ENCODE measurements at places on chromosomes 6 and 20.

DNA sequence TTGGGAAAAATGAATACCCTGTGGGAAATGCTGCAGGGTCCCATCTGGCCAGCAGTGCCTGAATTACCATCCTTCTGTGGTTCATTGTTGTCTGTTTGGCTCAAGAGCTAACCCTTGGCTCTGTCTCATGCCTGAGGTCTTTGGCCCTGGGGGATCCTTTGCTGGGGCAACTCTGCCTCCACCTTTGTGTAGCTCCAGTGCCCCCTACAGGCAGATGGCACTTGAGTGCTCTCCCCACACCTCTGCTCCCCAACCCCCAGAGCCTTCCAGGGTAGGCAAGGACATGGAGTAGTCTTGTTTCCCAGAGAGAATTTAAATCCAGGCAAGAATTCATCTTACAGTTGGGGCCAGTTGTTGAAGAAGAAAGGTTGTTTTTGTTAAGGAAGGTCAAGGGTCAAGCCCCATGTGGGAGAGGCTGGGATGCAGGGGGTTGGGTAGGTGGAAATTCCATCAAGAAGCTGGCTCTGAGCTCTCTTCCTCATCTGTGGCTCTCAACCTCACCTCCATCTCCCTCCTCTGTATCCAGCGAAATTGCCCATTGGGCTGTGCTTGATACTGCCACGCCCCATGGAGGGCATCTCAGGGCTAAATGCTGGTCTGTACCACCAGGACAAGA, 44.2 kb downstream of the ZNF831 start:
- peak; percentile 86 for DNase-seq

DNA sequence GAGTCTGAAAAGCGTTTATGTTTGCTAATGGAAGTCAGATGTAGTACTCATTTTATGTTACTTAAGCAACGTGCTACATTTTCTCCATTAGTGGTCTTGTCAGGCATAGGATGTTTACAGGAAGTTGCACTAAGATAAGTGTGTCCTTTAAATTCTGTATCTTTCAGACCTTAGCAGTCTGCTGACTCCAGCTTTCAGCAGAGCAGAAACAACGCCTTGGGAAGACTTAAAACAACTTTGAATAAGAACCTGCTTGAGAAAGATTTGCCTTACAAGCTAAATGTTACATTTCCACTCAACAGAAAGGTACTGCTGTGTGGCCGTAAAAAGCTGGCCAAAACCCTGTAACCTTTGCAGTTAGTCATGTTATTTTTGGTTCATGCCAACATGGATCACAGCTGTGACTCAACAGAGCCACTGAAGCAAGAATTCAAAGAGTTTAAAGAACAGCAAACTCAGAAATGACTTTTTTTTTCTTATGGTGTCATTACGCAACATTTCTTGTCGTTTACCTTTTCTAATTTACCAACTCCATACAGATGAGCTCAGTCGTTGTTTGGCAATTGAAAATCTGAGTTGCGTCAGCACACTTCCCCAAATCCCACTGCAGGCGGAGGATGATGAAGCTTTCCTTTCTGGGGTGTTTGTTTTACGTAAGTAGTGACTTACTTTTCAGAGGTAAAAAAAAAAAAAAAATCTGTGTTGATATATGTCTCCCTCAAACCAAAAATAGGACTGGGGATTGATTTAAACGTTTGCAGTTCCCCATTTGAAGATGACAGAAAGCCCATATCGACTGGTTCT, 27.9 kb upstream of the BMP6 start:
- DNase-seq = no peak

DNA sequence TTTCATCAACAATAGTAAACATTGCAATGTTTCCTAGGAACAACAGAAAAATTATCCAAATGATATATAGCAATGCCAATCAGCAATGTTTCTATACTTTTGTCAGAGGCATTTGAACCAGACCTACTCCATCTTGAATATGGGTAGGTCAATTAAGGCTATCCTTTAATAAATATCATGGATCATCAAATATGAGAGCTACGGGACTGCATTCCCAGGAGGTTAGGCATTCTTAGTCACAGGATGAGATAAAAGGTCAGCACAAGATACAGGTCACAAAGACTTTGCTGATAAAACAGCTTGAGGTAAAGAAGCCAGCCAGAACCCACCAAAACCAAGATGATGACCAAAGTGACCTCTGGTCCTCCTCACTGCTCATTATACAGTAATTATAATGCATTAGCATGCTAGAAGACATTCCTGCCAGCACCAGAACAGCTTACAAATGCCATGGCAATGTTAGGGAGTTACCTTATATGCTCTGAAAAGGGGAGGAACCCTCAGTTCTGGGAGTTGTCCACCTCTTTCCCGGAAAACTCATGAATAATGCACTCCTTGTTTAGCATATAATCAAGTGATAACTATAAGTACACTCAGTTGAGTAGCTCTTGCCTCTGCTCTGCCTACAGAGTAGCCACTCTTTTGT, 8.6 kb upstream of the SERPINB6 start:
- DNase-seq = no peak

GRCh38 chr6:17202526-17202925, 78.6 kb upstream of the RBM24 start:
- DNase-seq = no peak

- DNase-seq = no peak
Measured at GRCh38 chr6:43933148-43933885, 163.3 kb downstream of the VEGFA start.

DNA sequence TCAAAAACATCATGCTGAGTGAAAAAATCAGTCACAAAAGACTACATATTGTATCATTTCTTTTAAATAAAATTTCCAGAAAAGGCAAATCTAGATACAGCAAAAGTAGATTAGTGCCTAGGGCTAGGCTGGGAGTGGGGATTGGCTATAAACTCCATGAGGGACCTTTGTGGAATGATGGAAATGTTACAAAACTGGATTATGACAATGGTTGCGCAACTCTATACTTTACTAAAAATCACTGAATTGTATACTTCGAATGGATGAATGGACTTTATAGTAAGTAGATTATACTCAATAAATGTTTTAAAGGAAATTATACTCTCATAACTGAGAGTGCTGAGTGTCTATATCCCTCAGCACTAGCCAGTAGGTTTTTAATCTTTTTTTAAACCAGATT, 4.3 kb downstream of the HMGN3 start:
- no peak for DNase-seq

DNA sequence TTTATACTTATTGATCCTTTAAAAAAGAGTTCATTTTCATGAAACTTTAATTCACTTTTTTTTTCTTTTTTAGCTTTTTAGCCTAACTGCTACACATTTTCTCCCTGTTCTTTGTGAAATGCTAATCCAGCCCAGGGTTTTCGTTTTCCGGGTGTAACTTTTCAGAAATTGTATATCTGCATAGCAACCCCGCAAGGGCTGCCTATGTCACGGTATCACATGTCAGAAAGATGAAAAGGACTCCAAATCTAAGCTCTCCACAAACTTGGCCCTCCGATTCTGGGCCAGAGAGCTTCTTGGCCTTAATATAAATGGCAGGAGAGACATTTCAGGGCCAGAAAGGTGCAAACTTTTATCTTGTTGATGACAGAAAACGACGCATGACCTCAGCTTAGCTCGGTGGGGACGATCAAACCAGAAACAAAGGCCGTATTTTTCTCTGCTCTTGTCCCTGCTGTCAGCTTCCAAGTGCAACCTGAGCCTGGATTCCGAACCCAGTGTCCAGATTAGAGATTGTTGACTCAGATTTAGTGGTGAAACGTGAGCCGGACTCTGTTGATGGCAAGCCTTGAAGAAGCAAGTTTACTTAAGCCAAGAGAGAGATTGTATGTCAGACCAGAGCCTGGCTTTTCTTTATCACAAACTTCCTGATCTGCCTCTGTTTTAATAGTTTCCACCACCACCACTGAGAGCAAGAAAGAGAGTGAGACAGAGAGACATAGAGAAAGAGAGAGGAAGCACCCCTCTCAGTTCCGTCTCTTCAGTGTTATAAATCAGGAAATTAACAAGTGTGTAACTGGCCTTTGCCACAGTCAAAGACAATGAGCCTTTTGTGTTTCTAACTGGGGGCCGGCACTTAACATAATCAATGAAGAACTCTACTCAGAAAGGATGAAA, 157.8 kb downstream of the SCML4 start:
- DNase-seq = no peak

DNA sequence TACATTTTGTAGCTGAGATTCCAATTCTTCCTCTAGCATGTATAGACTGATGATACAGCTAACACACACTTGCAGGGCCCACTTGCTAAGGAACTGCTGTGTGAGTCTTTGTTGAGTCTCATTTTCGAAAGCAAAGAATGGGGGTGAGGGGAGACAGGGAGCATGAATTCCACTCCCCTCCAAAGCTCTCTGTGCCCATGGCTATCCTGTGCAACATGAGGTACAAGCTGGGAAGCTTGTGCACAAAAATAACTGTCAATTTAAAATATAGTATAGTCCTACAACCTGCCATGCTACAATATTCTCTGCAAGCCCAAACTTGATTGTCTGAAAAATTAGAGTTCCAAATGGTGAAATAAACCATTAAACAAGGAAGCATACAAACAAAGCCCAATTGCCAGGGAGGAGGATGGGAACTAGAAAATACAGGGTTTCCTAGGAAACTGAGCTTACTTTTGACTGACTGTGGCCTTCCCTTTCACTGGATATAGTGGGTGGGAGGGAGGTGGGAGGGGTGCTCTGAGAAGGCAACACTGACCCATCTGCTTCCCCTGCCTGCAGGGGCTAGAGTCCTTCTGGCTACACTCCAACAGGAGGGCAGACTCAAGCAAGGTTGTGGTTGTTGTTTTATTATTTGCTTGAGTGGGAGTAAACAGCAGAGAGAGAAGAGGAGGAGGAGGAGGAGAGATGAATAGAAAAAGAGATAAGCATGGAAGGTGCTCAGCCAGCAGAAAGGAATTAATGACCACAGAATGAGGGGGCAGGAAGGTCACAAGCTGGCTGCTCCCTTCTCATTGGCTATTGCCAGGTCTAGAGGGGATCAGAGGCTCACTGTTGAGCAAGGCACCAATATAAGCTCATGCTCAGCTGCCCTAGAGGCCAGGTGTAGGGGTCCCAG, 84.6 kb downstream of the FYN start:
- DNase-seq = no peak

- DNase-seq = no peak
Measured at GRCh38 chr6:51283723-51284355, 465.2 kb downstream of the TFAP2B start.

GRCh38 chr20:37870294-37870693, 32.6 kb upstream of the VSTM2L start:
- no peak for DNase-seq
